NCI-H2029 treated with DMSO at 0.1 percent for 48 hours (cell line): ENCODE measurements at places on chromosomes 16 and 17.

DNA sequence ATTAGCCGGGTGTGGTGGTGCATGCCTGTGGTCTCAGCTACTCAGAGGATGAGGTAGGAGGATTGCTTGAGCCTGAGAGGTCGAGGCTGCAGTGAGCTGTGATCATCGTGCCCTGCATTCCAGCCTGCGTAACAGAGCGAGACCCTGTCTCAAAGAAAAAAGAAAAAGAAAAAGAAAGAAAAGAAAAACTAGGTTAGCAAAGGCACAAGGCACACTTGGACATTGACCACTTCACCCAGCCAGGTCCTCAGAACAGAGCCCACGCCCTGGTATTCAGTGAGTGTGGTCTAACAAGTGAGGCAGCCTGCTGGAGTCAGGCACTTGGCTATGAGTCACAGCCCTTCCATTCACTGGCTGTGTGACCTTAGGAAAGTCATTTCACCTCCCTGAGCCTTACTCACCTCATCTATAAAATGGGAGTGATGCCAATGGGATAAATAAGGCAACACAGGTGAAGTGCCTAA lies 10.4 kb downstream of the MILR1 start:
- DNase-seq: no peak

- DNase-seq: no peak
These were observed 541 bp downstream of the VKORC1 start for GRCh38 chr16:31094088-31094423.

DNA sequence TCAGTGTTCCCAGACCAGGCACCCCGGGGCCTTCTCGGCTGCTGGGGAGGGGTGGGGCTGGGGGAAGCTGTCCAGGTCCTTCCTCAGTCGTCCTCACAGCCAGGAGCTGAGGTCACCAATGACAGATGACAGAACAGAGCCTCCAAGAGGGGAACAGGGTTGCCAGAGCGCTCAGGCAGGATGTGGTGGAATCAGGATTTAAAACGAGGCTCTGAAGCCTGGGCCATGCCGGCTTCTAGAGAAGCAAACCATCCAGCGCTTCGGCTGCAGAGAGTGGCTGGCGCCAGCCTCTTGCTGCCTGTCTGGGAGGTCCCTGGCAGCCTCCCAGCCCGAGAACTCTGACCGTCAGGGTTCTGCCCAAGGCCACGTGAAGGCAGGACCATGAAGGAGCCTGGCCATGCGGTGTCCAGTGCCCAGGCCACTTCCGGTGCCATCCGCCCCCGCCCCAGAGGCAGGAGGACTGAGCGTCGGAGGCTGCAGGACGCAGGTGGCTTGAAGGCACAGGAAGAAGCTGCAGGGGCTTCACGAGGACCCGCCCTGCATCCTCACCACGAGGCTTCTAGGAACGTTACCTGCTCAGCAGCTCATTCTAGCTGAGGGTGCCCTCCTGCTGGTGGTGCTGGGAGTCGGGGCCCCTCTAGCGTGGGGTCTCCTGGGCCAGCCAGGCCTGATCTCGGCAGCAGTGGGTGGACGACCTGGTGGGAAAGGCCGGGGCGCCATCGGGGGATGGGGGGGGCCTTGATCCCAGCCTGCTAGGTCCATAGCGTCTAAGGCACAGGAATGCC lies 78.5 kb downstream of the KLHDC4 start:
- DNase-seq: no peak

DNA sequence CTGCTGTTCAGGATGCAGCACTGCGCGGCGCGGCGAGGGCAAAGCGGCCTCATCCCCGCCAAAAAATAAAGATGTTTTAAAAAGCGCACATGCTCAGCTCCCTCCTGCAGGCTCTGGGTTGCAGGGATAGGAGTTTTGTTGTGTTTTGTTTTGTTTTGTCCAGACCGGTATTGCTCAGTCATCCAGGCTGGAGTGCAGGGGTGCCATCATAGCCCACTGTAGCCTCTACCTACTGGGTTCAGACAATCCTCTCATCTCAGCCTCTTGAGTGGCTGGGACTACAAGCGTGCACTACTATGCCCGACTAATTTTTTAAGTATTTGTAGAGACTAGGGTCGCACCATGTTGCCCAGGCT lies 636 bp downstream of the WWOX start:
- no peak for DNase-seq

- no peak for DNase-seq
These were observed 71.6 kb downstream of the CDK5R1 start for GRCh38 chr17:32558326-32558955.
